ENCODE measurements at places on chromosomes 4 and X. TPM values are rescaled to one million over a fixed set of nuclear protein-coding genes. Genes with fewer than 3 reads are reported as not detected.

IL15 gene
- 0.52 TPM for total RNA-seq

ZNF141 gene
- 21.2 TPM for total RNA-seq

RTL3 gene
- not detected for total RNA-seq

RAB40A gene
- not detected for total RNA-seq

MFAP3L gene
- total RNA-seq = 0.72 TPM

HMGN5 gene
- 6.3 TPM for total RNA-seq

MAGEC1 gene
- not detected for total RNA-seq

SPOCK3 gene
- total RNA-seq = not detected

PDHA2 gene
- not detected for total RNA-seq

RAB28 gene
- total RNA-seq = 15.6 TPM

IL13RA2 gene
- total RNA-seq = not detected

FAAH2 gene
- 12.0 TPM for total RNA-seq

GRCh38 chr4:150069353-150069752 is 8.9 kb upstream of the DCLK2 start:
- no peak for DNase-seq

GRCh38 chrX:150482537-150483206 is 85.7 kb upstream of the MTM1 start:
- DNase-seq = peak; percentile 79

DNA sequence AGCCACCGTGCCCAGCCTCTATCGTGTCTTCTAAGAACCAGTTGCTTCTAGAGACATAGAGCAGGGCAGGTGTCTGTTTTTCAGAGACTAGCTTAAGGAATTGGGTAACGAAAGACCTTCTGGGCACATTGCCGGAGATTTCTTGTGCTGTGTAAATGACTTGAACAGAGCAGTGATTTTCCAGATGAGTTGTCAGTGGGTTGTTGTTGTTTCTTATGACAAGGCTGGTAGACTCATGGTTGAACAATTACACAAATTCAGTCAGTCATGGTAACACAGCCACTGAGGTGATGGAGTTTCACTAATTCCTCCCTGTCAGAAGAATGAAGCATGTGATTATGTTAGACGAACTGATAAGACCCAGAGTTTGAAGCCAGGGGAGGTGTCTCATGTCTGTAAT is 20.5 kb upstream of the DDX3X start:
- DNase-seq = no peak

DNA sequence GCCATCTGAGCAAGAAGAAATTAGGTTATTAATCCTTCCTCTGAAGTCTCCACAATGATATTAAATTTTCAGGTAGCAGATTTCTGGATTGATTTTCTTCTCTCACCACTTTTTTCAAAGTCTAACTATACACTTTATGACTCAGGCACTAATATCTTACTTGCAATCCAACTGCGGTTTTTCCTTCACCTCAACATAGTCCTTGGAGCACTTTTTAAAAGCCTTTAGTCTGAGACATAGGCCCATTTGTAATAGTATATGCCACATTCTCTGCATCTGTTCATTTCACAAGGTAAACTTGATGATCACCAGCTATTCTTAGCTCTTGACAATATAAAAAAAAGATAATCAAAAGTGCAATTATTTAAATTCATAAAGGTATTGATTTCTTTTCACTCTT is 55.9 kb upstream of the EDNRA start:
- no peak for DNase-seq

DNA sequence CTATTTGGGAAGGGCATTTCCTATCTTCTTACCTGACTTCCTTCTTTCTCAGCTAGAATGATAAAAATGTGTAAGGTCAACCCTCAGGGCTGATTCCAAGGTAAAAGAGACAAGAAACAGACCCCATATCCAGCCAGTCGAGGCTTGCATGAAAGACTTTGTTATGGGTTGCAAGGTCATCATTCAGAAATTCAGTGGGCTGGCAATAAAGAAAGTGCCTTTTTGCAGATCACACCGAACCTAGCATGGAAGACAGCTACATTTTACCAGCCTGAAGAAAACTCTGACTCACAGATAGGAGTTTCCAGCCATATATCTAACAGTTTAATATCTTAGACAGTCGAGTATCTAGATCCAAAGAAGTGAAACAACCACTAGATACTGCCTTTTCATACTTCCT is 87.4 kb downstream of the PDGFC start:
- DNase-seq = no peak

- DNase-seq = no peak
These were observed 169.9 kb downstream of the IQCM start for GRCh38 chr4:149645790-149646189.

DNA sequence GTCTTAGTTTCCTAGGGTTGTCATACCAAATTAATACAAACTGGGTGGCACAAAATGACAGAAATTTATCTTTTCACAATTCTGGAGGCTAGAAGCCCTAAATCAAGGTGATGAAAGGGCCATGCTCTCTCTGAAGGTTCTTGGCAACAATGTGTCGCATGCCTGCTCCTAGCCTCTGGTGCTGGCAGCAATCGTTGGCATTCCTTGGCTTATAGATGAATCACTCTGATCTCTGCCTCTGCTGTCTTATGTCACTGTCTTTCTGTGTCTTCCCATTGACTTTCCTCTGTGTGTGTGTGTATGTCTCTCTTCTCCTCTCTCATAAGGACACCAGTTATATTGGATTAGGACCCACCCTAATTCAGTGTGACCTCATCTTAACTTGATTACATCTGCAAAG is 15.9 kb upstream of the INTU start:
- DNase-seq = no peak

- no peak for DNase-seq
These were observed 31.6 kb downstream of the MEPE start for GRCh38 chr4:87864321-87864720.

GRCh38 chr4:156109943-156110900 is 156.6 kb upstream of the CTSO start:
- DNase-seq = no peak

DNA sequence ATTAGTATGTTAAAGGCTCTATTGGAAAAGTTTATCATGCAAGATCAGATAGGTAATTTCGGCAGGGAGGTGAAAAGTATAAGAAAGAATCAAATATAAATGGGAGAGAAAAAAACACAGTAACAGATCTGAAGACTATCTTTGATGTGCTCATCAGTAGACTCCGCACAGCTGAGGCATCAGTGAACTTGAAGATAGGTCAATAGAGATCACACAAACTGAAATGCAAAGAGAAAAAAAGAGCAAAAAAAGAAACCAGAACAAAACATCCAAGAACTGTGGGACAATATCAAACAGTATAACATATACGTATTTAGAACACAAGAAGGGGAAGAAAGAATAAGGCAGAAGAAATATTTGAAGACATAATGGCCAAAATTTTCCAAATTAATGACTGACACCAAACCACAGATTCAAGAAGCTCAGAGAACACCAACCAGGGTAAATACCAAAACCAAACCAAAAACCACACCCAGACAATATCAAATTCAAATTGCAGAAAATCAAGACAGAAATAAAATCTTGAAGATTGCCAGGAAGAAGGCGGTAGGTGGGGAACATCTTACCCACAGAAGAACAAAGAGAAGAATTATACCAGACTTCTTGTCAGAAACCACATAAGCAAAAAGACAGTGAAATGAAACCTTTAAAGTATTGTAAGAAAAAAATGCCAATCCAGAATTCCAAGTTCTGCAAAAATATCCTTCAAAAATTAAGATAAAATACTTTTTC is 29.1 kb downstream of the PFKFB1 start:
- no peak for DNase-seq

DNA sequence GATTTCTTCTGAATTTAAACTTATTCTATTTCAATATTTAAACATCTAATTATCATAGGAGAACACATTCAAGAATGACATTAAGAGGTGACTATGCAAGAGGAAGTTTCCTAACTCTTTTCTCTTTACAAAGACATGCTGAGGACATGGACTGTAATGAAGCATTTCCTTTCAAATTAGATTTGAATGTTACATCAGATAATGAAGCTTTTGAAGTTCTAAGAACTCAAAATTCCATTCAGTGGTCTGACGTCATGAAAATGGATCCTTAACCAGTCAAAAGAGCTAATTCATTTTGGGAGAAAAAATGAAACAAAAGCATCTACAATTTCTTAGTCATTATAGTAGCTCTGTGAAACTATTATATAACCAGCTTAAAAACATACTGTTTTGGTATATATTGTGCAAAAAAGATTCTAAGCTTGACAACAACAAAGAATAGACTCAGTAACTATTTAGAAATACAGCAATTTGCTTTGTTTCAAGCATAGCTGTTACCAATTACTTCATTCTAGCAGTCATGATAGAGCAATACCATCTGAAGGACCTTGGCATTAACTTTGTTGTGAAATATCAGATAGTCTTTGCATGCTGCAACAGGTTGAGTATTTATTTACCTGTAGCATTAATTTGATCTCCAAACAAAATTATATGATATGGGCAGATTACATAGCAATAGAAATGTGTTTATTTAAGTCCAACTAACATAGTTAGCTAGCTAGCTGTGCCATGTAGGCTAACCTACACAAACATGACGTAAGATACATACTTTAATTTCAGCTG is 13.7 kb upstream of the DTHD1 start:
- DNase-seq = no peak

GRCh38 chr4:86043755-86044592 is 315.9 kb downstream of the MAPK10 start:
- DNase-seq = peak; percentile 9

DNA sequence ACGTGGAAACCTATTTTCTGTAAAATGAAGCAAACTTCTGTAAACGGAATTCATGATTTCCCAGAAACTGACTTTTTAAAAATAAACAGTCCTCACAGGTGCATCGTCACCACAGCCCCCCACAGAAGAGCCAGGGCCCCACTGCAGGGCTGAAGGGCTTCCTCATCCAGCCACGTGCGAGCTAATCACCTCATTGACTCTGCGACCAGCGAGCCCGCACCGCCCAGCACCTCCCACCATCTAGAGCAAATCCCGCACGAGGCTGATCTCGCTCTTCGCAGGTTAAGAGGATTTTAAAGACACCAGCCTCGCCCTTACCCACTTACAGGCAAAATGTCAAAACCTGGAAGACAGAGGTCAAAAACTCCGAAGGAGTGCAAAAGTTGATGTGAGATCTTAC is 14.8 kb downstream of the PPP2R3B start:
- no peak for DNase-seq

- peak; percentile 43 for DNase-seq
These were observed at the start of gene SYNPO2 for GRCh38 chr4:118888666-118889311. TSS of gene SYNPO2 (plus strand) at chr4:118888854. CDS start at chr4:118889037, 183 bp downstream.

DNA sequence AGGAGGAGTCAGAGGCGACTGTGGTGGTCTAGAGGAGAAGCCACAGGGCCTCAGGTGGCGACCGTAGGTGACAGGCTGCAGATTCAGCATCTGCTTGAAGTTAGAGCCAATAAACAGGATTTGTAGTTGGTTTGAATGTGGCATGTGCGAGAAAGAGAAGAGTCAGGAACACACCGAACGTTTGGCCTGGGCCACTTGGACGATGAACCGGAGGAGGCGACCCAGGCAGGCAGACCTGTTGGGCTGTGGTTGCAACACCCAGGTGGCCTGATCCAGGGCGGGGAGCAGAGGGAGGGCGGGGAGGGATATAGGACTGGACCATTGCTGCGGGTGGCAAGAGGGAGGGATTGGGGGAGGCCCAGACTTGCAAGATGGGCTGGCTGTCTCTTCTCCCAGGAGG is 10.0 kb upstream of the PSAPL1 start:
- DNase-seq = no peak

GRCh38 chr4:1470816-1471442 is 64.7 kb upstream of the NKX1-1 start:
- no peak for DNase-seq

GRCh38 chr4:148078061-148078460 is 346.2 kb downstream of the ARHGAP10 start:
- no peak for DNase-seq

- no peak for DNase-seq
These were observed 7.2 kb downstream of the TIMM17B start for GRCh38 chrX:48890296-48890925.

DNA sequence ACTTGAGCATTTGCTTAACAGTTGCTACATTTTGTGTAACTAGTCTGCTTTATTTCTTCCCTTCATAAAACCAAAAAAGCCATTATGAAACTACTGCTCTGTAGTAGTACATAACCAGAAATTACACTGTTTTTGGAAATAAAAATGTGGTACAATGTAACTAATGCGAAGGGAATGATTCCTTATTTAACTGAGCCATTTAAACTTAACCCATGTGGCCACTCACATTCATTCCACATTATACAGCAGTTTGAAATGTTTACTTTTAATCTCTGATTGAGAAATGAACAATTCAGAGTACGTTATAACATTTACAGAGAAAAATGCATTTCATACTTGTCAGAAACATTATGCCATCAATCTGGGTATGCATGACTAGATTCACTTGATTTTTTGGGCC is 94.2 kb downstream of the NYX start:
- no peak for DNase-seq

GRCh38 chrX:105564501-105564900 is 257.8 kb upstream of the NRK start:
- DNase-seq = no peak

GRCh38 chr4:8338351-8338961 is 68.9 kb downstream of the HTRA3 start:
- no peak for DNase-seq

DNA sequence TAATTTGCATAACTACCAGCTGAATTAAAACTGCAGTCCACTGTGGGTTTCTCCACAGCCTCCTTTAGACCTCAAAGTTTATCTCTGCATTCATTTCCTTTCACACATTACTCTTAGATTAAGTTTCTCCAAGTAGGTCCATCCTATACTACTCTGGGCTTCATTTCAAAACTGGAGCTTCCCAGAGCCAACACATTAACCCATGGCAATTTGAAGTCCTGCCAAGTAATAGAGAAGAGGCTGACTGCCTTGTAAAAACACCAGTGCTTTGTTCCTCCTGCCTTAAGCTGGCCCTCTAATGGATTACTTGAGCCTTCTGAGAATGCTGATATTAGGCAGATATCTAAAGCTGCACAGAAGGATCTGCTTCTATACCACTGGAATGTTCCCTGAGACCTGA is 997.2 kb upstream of the SLIT2 start:
- no peak for DNase-seq

- DNase-seq = no peak
These were observed 85.8 kb upstream of the FAM9A start for GRCh38 chrX:8887004-8887403.

- no peak for DNase-seq
These were observed 508.8 kb downstream of the C4orf33 start for GRCh38 chr4:129604632-129605255.

GRCh38 chr4:163165217-163166017 is 1.3 kb downstream of the NAF1 start:
- DNase-seq = no peak

Measured in activated naive CD4-positive, alpha-beta T cell treated with anti-CD3 and anti-CD28 coated beads for 36 hours (primary cell).